Central memory CD4-positive, alpha-beta T cell (primary cell): ENCODE measurements at places on chromosomes 1 and 21.
A peak's percentile ranks its signal among the peaks of the same experiment; 100 is the strongest.

DNA sequence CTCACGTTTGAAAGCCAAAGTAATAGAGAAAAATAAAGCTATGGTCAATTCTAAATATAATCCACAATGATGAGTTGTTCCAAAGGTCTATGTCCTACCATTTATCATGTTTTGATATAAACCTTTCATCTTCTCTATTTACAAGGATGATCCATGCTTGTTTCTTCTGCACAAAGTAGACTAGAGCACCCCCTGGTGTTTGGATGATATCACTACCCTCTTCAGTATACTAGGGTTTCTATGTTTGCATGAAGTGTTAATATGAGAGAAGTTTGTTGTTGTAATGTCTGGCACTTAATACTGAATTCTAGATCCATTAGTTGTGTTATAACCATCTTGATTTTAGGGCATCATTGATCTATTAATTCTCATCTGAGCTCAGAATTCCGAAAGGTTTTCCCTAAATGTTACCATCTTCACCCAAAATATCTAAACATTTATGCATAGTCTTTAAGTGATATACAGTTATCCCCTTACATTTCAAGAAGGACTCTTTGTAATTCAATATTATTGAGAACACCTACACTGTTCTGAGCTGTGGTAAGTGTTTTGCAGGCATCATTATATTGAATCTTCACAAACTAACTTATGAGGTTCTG lies 21.1 kb downstream of the CLDN8 start:
- DNase-seq, result no peak

GRCh38 chr1:195899762-195900352 lies 708.4 kb downstream of the KCNT2 start:
- no peak for DNase-seq

DNA sequence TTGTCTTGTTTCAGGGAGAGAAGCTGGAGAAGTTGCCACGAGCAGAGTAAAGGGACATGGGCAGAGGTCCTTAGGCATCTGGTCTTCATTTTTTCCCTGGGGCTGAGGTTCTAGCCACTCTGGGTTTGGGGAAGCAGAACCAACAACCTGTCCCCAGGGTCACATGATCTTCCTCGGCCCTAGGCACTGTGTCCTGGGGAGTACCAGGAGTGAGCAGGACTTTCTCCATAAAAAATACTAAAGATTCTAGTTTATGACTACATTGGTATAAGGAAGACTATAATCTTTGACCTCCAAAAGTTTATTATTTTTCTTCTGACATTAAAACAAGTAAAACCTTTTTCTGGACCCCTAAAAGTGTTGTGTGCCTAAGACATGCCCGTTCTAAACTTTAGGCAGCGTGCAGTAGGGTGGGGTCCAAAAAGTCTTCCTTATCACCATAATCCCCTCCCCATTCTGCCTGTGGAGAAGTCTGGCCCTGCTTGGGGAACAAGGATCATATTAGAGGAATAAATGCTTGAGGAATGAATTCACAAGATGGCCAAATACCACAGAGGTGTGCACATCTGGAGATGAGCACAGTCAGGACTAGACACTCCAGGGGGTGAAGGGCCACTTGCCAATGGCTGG lies 19.3 kb upstream of the IGSF3 start:
- no peak for DNase-seq

- DNase-seq, result no peak
These were observed 171.9 kb downstream of the CLIC6 start for GRCh38 chr21:34840693-34841092.

DNA sequence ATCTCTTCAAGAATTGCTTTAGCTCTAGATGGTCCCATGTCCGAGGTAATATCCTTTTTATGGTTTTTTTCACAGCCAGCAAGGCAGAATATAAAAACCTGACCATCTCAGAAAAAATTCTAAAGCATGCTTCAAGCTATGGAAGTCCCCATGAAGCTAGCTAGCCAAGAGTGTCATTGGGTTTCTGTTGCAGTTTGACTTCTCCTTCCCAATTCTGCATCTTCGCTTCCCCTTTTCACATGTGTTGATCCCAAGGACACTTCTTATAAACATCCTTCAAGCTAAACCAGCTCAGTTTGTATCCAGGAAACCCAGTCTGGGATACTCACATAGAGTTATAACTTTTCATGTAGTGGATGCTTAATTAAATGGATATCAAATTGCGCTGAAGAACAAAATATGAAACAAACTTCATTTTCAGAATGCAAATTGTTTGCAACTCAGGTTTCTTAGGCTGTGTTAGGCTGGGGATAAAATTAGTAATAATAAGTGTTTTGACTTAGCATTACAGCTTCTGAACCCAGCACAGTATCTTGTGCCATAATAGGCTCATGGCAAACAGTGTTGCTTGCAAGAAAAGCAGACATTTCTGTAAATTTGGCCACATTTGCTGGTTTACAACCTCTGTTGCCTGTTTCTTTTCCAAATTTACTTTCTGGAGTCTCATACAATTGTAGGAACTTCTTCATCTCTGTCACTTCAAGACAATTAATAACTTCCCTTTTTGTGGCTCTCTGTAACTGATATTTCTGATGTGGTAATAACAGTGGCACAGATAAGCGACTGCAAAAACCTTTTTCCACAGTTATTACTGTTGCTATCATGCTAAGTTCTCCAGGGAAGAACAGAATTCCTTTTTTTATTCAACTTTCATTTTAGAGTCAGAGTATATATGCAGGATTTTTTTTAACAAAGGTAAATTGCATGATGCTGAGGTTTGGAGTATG lies 53.2 kb downstream of the NCAM2 start:
- DNase-seq, result no peak

DNA sequence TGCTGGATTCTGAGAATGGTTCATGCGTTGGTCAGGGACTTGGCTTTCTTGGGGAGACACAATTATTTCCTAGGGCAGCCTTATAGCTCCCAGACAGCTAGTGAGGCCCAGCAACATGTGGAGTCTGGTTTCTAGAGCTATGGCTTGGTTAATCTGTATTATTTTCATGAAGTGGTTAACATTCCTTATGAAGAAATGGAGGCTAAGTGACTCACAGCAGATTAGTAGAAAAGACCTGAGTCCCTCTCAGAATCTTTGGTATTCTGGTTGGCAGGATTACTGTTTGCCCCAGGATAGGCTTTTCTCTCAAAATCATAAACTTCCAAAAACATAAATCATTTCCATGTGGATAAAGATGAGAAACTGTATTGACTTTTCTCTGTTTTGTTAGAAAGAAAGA lies 42.3 kb downstream of the DUSP10 start:
- DNase-seq, result no peak

DNA sequence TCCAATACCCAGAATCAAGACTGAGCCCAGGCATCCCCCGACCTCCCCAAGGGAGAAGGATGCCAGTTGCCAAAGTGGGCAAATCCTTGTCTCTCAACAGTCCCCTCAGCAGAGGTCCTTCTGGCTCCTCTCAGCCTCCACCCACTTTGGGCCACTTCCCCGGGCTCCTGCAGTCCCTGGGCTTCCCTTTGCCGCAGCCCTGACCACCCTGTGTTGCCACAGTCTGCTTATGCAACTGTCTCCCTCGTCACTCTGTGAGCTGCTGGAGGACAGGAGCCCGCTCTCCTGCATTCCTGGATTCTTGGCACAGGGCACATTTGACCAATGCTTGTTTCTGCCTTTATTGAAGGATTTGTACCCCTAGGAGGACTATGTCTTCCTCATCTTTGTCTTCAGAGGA lies 2.9 kb upstream of the LRP8 start:
- no peak for DNase-seq

GRCh38 chr1:238404481-238404880 lies 513.8 kb upstream of the ZP4 start:
- no peak for DNase-seq

DNA sequence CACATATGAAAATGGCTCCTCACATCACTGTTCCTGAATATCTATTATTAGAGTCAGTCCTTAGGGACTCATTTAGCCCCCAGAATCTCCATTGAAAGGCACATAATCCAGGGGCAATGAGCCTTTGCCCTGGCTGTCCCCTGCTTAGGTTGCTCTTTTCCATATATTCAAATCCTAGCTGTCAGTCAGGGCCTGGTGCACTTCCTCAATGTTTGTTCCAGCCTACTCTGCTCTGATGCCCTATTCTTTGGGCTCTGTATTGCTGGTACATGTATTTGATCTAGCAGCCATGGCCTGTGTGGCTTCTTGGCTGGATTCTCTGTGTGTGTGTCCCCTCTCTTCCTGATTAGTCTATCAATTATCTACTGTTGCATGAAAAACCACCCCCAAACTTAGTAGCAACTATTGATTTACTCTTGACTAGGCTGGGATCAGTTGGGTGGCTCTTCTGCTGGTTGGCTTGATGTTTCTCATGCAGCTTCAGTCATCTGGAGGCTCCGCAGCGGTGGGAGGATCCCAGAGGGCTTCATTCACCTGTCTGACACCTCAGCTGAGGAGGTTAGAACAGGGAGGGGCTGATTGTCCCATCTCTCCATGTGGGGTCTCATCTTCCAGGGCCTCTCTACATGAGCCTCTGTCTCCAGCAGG lies 107.5 kb downstream of the DTL start:
- no peak for DNase-seq

GRCh38 chr1:114669562-114670082 lies at the start of gene DENND2C:
DENND2C (minus strand) TSS chr1:114670049; CDS start chr1:114625984, 44,065 bp downstream.
- no peak for DNase-seq

GRCh38 chr1:50419907-50420677 lies 3.2 kb downstream of the DMRTA2 start:
- DNase-seq, result no peak

GRCh38 chr1:16378443-16378842 lies 11.4 kb downstream of the SZRD1 start:
- no peak for DNase-seq

- peak; percentile 52 for DNase-seq
These were observed 71.6 kb downstream of the CDC14A start for GRCh38 chr1:100423832-100424337.

DNA sequence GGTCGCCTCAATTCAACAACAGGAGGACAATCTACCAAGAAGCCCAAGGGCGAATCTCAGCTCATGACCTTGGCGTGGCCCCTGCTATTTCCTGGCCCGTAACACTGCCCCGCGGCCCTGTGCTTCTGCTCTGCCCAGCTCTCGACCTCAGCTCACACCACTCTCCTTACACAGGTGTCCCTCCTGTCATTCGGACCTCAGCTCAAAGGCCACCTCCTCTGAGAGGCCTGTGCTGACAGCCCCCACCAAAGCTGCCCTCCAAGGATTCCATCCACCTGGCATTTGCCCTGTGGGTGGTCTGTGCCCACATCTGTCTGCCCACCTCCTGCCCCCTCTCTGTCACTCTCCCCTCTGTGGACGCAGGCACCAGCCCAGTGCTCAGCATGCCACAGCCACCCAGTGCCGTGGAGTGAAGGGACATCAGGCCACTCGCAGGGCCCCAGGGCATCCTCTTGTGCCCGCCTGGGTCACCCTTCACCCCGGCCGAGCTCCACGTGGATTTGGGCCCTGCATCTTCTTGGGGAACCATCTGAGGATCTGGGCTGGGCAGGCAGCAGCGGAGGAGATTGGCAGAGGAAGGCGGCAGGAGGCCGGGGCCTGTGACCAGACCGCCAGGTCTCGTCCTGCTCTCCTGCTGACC lies 70.3 kb downstream of the DHRS3 start:
- DNase-seq, result no peak
